ENCODE measurements at places on chromosomes 2 and 18.

DNA sequence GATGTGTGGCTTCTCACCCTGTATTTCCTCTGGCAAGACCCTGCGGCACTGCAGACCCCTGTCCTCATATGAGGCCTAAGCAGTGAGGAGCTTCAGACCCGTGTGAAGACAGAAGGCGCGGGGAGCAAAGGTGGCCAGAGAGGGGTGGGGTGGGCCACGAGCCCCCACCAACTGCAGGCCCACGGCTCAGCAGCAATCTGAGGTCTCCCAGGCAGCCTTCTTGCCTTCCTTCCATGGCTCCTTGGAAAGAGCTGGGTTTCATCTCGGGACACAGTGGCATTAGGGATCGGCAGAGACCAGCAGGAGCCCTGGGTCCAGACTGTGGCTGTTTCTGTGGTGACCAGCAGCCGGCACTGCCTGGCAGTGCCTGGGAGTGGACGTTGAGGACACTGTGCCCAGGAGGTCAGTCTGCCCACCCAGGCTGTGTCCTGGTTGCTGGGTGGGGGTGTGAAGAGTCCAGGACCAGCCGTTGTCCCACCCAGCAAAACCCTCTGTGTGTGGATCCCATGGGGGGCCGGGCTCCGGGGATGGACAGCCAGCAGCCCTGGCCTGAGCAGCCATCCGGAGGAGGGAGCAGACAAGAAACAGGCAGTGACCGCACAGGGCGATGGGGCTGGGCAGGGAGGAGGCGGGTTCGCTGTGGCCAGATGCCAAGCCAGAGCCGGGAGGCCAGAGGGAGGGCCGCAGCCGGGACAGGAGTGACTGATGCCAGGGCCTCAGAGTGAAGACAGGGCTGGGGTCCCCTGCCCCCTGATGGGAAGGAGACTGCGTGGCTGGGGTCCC is 73.8 kb downstream of the RRM2 start:
- peak; percentile 17 for DNase-seq

- no peak for DNase-seq
These were observed 13.8 kb downstream of the MTCL1 start for GRCh38 chr18:8719192-8719591.

- DNase-seq, result no peak
These were observed 23.9 kb downstream of the RAB31 start for GRCh38 chr18:9732031-9732430.

DNA sequence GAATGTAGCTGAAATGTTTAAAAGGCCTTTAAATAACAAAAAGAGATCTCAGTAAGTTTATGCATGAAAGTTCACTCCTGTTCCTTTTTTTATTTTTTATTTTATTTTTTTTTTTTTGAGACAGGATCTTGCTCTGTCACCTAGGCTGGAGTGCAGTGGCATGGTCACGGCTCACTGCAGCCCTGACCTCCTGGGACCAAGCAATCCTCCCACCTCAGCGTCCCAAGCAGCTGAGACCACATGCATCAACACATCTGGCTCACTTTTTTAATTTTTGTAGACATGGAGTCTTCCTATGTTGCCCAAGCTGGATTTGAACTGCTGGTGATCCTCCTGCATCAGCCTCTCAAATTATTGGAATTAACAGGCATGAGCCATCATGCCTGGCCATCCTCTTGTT is 84.3 kb downstream of the KANSL1L start:
- no peak for DNase-seq

GRCh38 chr2:230909841-230910545 is 15.0 kb downstream of the GPR55 start:
- no peak for DNase-seq

GRCh38 chr2:48423376-48423775 is 106.6 kb upstream of the STON1 start:
- no peak for DNase-seq

GRCh38 chr2:161905389-161906046 is 168.5 kb downstream of the DPP4 start:
- no peak for DNase-seq

GRCh38 chr18:71682591-71682990 is 861.6 kb downstream of the CBLN2 start:
- no peak for DNase-seq

GRCh38 chr2:160557903-160558302 is 64.3 kb upstream of the RBMS1 start:
- DNase-seq, result no peak

DNA sequence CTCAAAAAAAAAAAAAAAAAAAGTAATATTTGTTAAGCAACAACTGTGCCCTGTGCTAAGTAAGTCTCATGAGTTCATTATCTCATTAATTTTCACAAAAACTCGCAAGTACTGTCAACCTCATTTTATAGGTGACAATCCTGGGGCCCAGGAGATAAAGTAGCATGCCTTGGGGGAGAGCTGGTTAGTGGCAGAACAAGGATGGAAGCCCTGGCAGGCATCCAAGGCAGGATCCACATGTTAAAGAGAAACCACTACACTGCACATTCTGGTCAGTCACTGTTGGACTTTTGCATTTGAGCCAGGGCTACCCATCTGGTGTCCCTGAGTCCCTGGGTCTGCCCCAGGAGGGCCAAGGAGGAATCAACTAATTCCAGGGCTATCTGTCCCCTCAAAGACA is 54.6 kb downstream of the ZFP36L2 start:
- peak; percentile 67 for DNase-seq

GRCh38 chr2:215812966-215813365 is 200.4 kb downstream of the MREG start:
- DNase-seq, result no peak

- DNase-seq, result no peak
These were observed 763.2 kb upstream of the ZEB2 start for GRCh38 chr2:145283131-145283530.

GRCh38 chr18:59127047-59127446 is 12.6 kb upstream of the SEC11C start:
- no peak for DNase-seq

DNA sequence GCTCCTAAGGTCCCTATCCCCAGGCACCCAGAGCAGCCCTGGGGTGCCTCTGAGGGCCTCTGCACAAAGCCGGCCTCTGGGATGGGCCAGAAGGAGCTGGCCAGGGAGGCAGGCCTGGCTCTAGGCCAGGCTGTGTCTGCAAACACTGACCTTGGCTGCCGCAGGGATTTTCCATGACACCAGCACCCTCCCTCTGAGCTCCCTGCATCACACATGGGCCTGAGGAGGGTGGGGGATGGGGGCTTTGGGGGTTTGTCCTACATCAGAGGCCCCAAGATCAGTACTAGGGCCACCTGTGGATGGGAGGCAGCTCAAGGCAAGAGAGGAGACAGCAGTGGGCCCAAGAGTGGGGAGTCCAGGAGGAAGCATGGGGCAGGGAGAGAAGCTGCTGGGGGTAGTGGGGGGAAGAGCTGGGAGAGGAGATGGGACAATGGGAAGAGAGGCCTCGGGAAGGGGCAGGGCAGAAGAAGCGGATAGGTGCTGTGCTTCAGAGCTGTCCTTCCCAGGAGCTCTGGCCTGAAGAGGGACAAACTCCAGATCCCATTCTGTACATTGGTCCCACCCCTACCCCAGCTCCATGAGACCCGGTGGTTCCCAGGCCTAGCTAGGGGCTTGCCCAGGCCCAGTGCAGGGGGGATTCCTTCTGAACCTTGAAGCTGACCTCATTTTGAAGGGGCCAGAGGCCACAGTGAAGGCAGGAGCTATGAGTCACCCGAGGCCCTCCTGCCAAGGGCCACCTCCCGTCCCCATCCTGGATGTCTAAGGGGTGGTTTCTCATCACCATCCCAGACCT is 28.0 kb downstream of the KCNK3 start:
- peak; percentile 81 for DNase-seq

GRCh38 chr2:233111427-233111826 is 51.3 kb downstream of the INPP5D start:
- no peak for DNase-seq

- peak; percentile 20 for DNase-seq
These were observed 674 bp downstream of the PTPN4 start for GRCh38 chr2:119760237-119760955.

DNA sequence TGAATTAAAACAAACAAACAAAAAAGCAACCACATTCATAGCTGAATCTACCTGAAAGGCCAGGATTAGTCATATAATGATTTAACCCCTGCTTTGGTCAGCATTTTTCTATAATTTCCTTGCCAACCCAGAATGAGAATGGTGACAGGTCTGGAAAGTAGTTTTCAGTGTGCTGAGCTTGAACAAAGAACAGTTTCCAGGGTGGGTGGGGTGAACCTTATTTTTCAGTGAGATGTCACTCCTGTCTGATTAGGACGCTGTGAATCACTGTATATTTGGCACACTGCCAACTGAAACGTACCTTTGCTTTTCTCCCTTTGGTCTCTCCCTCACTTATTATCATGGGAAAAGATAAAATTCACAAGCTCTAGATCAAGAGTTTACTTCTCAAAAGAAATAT is 35.0 kb upstream of the DSC1 start:
- DNase-seq, result no peak

DNA sequence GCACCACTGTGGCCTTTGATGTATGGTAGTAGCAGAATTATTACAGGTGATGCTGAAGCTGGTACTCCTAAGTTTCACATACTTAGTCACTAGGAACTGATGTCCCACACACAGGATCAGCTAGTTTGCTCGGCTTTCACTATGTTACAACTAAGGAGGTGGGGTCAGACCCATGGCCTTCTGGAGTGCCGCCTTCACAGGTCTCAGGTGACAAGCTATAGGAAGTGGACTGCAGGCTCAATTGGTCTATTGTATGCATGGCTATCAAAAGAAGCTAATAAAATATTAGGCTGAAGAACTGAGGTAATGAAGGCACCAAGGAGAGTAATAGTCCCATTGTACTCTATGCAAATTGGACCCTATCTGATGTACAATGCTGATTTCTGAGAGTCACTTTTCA is 170.6 kb downstream of the DLGAP1 start:
- DNase-seq, result no peak

GRCh38 chr2:52369178-52369577 is 1337.2 kb upstream of the NRXN1 start:
- DNase-seq, result no peak

DNA sequence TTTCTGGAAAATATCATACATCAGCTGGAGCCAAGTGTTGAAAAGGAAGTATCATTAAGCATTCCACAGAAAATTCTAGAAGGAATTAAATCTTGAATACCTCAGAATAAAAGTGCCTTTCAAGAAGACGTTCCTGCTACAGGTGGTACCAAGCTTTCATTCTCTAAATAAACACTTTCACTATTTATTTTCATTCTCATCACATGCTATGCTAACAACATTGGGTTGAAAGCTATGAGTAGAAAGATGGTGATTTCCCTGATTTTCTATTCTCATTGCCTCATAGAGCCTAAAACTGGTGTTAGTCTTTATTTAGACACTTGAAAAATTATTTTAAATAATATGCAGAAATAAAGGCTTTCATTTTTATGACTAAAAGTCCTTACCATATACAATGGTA is 324.7 kb downstream of the LRP1B start:
- DNase-seq, result no peak

- no peak for DNase-seq
These were observed 18.6 kb downstream of the SERPINE2 start for GRCh38 chr2:224020523-224020922.

- DNase-seq, result peak; percentile 12
These were observed 118.9 kb upstream of the ARL5A start for GRCh38 chr2:151946899-151947812.

DNA sequence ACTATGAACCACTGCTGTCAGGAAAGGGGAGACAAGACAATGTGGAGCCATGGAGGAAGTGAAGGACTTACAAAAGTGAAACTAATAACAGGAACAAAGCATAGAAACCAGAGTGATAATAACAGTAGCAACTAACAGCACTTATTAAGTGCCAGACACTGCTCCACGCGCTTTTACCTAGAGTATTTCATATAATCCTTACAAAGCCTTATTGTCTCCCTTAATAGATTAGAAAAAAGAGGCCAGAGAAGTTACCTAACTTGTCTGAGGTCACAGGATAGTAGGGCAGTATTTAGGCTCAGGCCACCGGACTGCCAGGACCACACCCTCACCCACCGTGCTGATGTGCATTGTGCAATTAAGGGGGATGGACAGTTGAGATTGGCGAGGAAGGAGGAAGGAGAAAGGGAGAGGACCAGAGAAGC is 98.6 kb upstream of the NFU1 start:
- no peak for DNase-seq

- peak; percentile 45 for DNase-seq
These were observed 3.2 kb upstream of the DDX1 start for GRCh38 chr2:15588329-15588919.

DNA sequence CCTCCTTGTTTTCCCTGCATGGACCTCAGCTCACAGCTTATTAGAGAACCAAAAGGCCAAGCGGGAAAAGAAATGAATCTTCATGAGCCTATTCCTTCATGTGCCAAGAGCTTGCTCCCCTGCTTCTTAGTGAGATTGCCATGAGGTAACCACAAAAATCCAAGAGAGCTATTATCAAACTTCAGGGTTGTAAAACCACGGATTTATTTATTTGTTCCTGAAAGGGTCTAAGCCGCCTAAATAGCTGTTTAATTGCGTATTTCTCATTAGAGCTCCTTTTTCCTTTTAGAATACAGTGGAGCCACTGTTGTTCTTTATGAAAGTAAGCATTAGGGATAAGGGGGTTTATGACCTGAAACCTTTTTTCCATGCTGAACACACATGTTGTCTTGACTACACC is 58.0 kb downstream of the SRD5A2 start:
- DNase-seq, result no peak

GRCh38 chr2:120347396-120348060 is 1.6 kb downstream of the INHBB start:
- no peak for DNase-seq

DNA sequence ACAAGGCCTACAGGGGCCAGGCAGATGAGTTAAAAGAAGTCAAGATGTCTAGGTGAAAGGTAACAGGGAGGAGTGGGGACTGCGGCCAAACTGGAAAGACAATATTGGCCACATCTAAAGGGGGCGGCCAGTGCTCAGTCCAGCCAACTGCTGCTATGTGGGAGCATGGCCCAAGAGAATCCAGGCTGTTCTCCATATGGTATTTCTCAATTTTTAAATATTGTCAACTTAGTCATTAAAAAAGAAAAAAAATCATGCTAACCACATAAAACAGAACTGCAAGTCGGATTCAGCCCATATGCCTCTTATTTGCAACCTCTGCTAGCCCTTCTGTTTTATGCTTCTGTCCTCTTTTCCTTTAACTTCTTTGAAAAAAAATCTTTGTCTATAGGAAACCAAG is 14.8 kb downstream of the TRABD2A start:
- DNase-seq, result no peak

- DNase-seq, result peak; percentile 41
These were observed 36.0 kb downstream of the PCBP1 start for GRCh38 chr2:70123051-70123828.

GRCh38 chr2:201246280-201246679 is 14.1 kb upstream of the CASP8 start:
- no peak for DNase-seq

GRCh38 chr2:40208463-40208862 is 243.4 kb downstream of the SLC8A1 start:
- no peak for DNase-seq

GRCh38 chr2:118309946-118310680 is 221.8 kb downstream of the INSIG2 start:
- no peak for DNase-seq

Data from mucosa of gallbladder (tissue), 1 donor.